ENCODE measurements at places on chromosomes 1 and 21. TPM values are rescaled to one million over a fixed set of nuclear protein-coding genes. Genes with fewer than 3 reads are reported as not detected.
A peak's percentile ranks its signal among the peaks of the same experiment; 100 is the strongest.

DNA sequence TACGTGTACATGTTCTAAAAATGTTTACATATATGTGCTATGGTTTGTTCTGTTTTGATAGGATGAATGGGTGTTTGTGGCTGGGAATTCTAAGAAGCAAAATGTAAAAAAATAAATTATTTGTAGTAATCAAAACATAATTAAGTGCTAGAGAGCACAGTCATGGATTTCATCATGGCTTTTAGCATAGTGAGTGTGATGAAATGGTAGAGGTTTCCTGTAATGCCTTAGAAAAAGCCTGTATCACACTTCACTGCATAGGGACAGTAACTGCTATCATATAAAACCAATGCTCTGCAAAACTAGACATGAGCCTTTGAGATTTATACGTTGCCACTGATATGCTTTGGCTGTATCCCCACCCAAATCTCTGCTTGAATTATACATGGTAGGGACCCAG lies 99.8 kb downstream of the PTGER3 start:
- no peak for DNase-seq

DNA sequence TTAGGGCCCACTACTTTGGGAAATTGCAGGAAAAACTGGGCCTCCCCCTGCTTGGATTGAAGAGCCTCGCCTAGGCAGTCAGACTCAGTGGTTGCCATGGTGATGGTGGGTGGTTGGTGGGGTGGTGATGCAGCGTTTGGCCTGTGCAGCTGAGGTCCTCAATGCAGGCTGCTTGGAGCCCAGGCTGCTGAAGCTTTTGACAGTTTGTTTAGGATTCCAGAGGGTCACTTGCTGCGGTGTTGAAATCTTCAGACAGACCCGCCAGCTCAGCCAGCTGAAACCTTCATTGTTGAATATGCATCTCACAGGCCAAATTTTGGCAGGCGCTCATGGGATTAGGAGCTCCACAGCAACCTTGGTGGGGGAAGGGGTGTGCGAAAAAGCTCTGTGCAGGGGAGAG lies 67.9 kb downstream of the CACNA1E start:
- peak; percentile 23 for DNase-seq

DNA sequence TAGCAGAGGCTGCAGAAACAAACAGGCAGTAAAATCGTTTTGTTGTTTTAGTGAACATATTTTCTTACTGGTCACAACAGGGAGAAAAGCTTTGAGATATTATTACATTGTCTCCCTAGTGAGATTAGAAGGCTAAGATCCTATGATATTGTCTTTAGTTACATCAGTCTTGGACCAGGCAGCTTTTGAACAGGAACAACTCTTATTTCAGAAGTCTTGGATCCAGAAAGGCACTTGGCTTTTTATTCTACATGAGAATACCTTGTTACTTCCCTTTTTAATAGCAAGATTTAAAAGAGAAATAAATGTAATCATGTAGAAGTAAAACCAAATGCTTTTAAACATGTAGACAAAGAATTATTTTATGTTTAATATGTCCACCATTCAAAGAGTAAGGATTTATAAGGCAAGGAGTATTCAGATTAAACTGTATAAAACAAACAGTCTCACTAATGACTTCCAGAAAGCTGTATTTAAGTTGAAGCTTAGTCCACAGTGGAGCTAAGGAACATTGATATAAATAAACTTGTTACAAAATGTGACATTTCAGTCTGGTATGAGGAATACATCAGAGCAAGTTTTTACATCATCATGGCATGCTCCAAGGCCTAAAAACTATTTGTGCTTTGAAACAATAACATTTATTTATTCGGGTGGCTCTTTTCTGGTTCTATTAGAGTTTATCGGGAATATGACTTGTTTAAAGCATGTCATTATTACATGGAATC lies 72.2 kb downstream of the PHTF1 start:
- DNase-seq: no peak

DNA sequence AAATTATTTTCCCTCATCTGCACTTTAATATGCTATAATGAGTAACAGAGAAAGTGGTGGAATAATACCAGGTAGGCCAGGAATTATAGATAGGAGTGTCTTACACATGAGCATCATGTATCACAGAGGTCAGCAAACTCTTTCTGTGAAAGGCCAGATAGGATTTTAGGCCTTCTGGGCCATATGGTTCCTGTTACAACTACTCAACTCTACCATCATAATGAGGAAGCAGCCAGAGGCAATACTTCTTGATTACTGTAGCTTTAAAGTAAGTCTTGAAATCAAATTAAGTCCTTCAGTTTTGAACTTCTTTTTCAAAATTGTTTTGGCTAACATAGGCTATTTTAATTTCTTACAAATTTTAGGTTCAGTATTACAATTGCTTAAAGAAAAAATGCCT lies 32.1 kb upstream of the IGSF3 start:
- no peak for DNase-seq

- no peak for DNase-seq
These were observed at the start of gene NFIA for GRCh38 chr1:61082311-61083012. Gene NFIA (plus strand): TSS chr1:61082561.

The FMO2 gene
- not detected for total RNA-seq

DNA sequence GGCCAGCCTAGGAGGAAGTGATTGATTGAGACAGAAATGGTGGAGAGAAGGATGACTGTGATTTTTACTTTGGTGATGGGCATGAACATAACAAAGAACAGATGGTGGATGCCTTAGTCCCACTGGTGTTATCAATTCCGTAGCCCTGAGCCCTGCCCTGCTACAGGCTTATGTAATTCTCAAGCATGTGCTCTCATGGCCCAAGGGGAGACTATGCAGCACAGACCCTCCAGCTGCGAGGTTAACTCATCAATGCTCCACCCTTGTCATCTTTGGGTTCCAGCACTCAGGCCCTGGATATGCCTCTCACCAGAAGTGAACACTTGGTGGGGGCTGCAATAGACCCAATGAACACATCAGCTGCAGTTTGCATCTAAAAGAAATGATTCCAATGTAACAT lies 62.7 kb upstream of the LRRC8D start:
- DNase-seq: no peak

The KIAA0040 gene
- total RNA-seq: 5.0 TPM

- no peak for DNase-seq
These were observed 44.2 kb downstream of the MTF2 start for GRCh38 chr1:93123201-93123783.

DNA sequence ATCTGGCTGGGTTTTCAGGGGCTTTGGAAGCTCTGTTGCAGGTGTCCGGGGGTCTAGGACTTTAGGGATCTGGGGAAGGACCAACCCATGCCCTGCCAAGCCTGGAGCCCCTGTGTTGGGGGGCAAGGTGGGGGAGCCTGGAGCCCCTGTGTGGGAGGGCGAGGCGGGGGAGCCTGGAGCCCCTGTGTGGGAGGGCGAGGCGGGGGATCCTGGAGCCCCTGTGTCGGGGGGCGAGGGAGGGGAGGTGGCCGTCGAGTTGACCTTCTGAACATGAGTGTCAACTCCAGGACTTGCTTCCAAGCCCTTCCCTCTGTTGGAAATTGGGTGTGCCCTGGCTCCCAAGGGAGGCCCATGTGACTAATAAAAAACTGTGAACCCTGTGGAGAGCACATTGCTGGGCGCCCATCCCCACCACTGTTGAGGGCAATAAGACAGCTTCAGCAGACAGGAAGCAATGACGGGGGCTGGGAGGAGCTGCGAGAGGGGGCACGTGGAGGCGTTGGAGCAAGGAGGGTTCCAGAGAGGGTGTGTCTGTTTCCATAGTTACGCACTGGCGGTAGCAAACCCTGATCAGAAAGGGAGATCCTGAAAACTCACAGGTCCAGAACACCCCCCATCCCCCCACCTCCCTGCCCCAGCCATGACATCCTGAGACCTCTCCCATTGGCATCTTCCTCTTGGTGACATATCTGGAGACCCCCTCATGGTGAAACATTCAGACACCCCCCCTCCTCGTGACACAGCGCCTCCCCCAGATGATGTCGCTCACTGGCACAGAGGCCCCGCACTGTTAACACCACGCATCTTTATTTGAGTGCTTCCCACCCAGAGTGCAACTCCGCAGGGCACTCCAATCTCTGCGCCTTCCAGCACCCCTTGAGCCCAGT lies 8.4 kb downstream of the MYBPH start:
- no peak for DNase-seq

The TCP10L gene
- total RNA-seq: 0.34 TPM

- DNase-seq: no peak
These were observed 44.1 kb upstream of the BARHL2 start for GRCh38 chr1:90761156-90761555.

GRCh38 chr1:15939181-15940109 lies 36.5 kb downstream of the ZBTB17 start:
- DNase-seq: no peak

DNA sequence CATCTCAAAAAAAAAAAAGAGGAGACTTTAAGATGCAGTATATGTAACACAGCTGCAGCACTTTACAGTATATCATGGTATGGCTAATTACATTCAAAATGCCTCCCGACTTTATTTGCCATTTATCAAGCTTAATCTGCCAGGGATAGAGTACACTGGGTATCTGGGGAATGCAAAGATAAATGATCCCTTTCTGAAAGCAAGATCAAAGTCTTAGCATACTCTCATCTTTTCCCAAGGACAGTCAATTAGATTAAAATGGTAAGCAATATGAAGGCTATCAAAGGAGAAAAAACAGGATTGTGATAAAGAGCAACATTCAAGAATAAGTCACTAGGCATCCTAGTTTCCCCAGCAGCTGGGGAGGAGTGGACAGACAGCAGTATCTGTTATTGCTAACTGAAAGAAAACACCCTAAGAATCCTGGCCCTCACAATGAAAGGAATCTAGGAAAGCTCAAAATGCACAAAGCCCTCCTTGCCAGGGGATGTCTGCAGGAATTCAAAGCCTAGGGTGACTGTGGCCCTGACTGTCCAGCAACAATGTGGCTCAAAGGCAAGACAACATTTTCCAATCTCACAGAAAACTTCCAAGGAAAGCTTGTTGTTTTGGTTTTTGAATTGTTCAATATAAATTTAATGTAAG lies 56.7 kb upstream of the RAP1GAP start:
- DNase-seq: no peak

DNA sequence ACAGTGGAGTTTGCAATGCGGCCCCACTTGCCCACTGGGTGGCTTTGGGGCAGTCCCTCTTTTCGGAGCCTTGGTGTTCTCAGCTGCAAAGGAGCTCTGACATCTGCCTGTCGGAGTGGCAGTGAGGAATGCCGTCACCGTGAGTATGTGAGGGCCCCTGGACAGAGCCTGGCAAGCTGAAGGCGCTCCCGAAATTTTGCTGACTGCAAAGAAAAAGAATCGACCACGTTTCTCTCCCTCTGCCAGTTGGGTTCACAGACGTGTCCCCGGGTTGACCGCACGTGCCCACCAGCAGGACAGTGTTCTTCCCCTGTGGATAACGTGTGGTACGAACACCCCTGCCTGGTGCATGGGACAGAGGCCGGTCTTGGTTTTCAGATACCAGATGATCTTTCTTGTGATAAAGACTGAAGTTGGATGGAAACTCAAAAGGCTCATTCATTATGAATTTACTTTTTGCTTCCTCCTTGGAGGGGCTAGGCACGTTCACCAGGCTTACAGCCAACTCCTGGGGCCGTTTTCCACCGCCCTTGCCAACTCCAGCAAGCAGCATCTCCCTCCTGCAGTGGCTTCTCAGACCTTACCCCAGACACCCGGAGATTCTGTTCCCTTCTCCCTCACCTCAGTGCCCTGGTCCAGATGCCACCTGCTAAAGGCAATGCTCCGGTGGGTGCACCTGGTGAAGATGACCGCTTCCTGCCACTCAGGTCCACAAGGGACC lies 29.7 kb downstream of the ECE1 start:
- no peak for DNase-seq

DNA sequence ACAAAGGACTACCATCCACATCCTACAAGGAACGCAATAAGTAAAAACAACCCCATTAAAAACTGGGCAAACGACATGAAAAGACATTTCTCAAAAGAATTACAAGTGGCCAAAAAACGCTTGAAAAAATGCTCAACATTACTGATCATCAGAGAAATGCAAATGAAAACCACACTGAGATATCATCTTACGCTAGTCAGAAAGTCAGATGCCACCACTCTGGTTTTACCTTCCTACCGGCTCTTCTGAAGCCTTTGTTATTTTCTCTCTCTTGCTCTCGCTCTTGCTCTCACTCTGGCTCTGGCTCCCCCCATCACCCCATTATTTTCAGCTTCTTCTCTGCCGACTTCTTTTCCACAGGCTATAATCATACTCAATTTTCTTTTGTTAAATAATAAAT lies 38.8 kb downstream of the VPS45 start:
- DNase-seq: peak; percentile 61

- DNase-seq: peak; percentile 16
These were observed 70.8 kb upstream of the RHOU start for GRCh38 chr1:228664399-228664914.

The TNFAIP8L2 gene
- not detected for total RNA-seq

DNA sequence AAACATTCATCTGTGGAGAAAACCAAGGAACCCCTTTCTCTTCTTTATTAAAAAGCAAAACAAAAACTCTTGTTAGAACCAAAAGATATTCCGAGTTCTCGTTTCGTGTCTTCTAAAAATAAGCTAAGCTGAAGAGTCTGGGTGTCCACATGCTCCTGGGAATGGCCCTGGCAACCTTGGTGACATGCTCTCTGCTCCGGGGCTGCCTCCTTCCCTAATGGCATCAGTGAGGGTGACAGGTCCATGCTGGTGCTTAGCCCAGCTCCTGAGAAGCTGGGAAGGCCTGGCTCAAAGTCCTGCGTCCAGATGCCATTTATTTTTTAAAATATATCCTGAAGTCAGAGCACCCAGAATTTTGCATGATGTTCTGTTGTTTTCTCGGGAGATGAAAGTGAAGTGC lies 24.6 kb upstream of the TRAPPC10 start:
- DNase-seq: no peak

Measured in astrocyte (in vitro differentiated cells and primary cell).